ENCODE measurements at places on chromosomes 13 and 19. TPM values are rescaled to one million over a fixed set of nuclear protein-coding genes. Genes with fewer than 3 reads are reported as not detected.

APOC1 gene
- total RNA-seq: not detected

LRG1 gene
- total RNA-seq: 0.27 TPM

CGB8 gene
- not detected for total RNA-seq

ICAM4 gene
- total RNA-seq: 0.51 TPM

PABPC3 gene
- 0.10 TPM for total RNA-seq

KLK10 gene
- not detected for total RNA-seq

TTC9B gene
- total RNA-seq: not detected

POGLUT2 gene
- total RNA-seq: not detected
